ENCODE measurements at places on chromosomes 11 and 22. TPM values are rescaled to one million over a fixed set of nuclear protein-coding genes. Genes with fewer than 3 reads are reported as not detected.

Gene INPP5J
- total RNA-seq: 0.26 TPM

Gene CEP164
- total RNA-seq: 22.9 TPM

Gene OR52A1
- total RNA-seq: not detected

Gene C11orf97
- not detected for total RNA-seq

Gene FXYD6
- 5.4 TPM for total RNA-seq

Measured in SK-MEL-5 (cell line).